ENCODE measurements at places on chromosomes 12 and 14. TPM values are rescaled to one million over a fixed set of nuclear protein-coding genes. Genes with fewer than 3 reads are reported as not detected.

CLEC9A gene
- total RNA-seq = not detected

RTL1 gene
- not detected for total RNA-seq

NXPH4 gene
- total RNA-seq = 0.33 TPM

RFX4 gene
- total RNA-seq = not detected

KLRG1 gene
- total RNA-seq = 0.12 TPM

DNA sequence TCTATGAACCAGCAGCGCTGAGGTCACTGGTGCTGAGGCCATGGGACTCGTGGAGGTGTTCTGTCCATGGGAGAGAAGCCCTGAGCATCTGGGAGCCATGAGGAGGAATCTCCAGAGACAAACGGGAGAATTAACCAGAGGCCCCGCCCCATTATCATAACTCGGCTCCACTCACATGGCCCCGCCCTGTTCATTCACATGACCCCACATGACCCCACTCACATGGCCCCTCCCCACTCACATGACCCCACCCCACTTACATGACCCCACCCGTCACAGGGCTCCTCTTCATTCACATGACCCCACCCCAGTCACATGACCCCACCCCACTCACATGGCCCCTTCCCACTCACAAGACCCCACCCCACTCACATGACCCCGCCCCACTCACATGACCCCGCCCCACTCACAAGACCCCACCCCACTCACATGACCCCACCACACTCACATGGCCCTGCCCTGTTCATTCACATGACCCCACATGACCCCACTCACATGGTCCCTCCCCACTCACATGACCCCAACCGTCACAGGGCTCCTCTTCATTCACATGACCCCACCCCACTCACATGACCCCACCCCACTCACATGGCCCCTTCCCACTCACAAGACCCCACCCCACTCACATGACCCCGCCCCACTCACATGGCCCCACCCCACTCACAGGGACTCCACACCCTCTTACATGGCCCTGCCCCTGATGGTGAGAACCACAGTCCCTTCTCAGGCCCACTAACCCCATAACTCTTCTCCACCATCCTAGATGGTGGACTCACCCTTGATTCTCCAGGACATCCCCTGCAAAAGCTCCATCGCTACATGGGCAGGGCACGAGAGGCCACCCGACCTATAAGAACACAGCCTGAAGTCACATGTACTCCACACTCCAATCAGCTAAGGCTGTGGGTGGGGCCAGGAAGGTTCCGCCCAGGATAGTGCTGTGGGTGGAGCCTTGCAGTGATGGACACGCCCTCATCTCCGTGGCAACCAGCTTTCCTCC is 151.1 kb upstream of the SFSWAP start:
- no peak for DNase-seq
